A549 treated with Mapracorat at 1 μM for 4 hours (cell line): ENCODE measurements at places on chromosomes 11 and 22. TPM values are rescaled to one million over a fixed set of nuclear protein-coding genes. Genes with fewer than 3 reads are reported as not detected.

Gene TBC1D22A
- 9.1 to 10.4 TPM (median 9.4 TPM) in 5 replicates for total RNA-seq

Gene F2
- 1.7 to 2.4 TPM (median 2.1 TPM) in 5 replicates for total RNA-seq

Gene PPFIBP2
- 9.2 to 12.4 TPM (median 11.0 TPM) in 5 replicates for total RNA-seq

Gene C22orf31
- not detected in 5 replicates for total RNA-seq

Gene GGTLC2
- not detected in 5 replicates for total RNA-seq

Gene BRSK2
- 4.5 to 7.8 TPM (median 6.3 TPM) in 5 replicates for total RNA-seq

Gene MEI1
- total RNA-seq = not detected in 5 replicates

Gene MB
- 5.6 to 8.5 TPM (median 7.5 TPM) in 5 replicates for total RNA-seq

Gene MUC6
- 0.01 to 0.02 TPM in 2 of 5 replicates, not detected in the others for total RNA-seq

Gene C11orf16
- total RNA-seq = not detected in 5 replicates

Gene ANO1
- total RNA-seq = 1.6 to 2.4 TPM (median 2.2 TPM) in 5 replicates

Gene FOLR1
- not detected in 5 replicates for total RNA-seq

Gene DGAT2
- total RNA-seq = 1.2 to 2.2 TPM (median 2.0 TPM) in 5 replicates

Gene BACE1
- 8.5 to 10.3 TPM (median 10.1 TPM) in 5 replicates for total RNA-seq

Gene HOATZ
- not detected in 5 replicates for total RNA-seq

Gene FAM83F
- total RNA-seq = not detected in 5 replicates

Gene CDC42BPG
- total RNA-seq = 0.93 to 2.0 TPM (median 1.5 TPM) in 5 replicates

Gene SCN4B
- 0.02 to 0.05 TPM (median 0.03 TPM) in 3 of 5 replicates, not detected in the others for total RNA-seq

Gene BTBD18
- total RNA-seq = not detected in 5 replicates

Gene IL18
- 92.0 to 106 TPM (median 103 TPM) in 5 replicates for total RNA-seq

Gene RAB36
- 7.0 to 8.4 TPM (median 7.8 TPM) in 5 replicates for total RNA-seq

Gene OPCML
- total RNA-seq = not detected in 5 replicates

Gene OR52N4
- total RNA-seq = not detected in 5 replicates

Gene THOC5
- 27.3 to 34.6 TPM (median 32.0 TPM) in 5 replicates for total RNA-seq

Gene BACE1-AS
- 1.3 to 2.7 TPM (median 2.1 TPM) in 5 replicates for total RNA-seq

Gene MRGPRE
- not detected in 5 replicates for total RNA-seq

Gene ETS1
- 28.6 to 36.1 TPM (median 31.2 TPM) in 5 replicates for total RNA-seq

Gene MYO18B
- total RNA-seq = 0.02 to 0.09 TPM (median 0.03 TPM) in 5 replicates

Gene MYH9
- total RNA-seq = 156 to 170 TPM (median 162 TPM) in 5 replicates

Gene RHOG
- total RNA-seq = 99.6 to 113 TPM (median 111 TPM) in 5 replicates

Gene SLC5A12
- not detected in 5 replicates for total RNA-seq

Gene OR8G1
- total RNA-seq = not detected in 5 replicates

Gene FAT3
- 0.19 to 0.62 TPM (median 0.26 TPM) in 5 replicates for total RNA-seq

Gene AIFM3
- total RNA-seq = 1.7 to 4.4 TPM (median 3.0 TPM) in 5 replicates

Gene BTG4
- total RNA-seq = 0.21 to 0.26 TPM in 2 of 5 replicates, not detected in the others

Gene MYEOV
- 101 to 124 TPM (median 121 TPM) in 5 replicates for total RNA-seq

Gene NCF4
- 0.12 TPM in 1 of 5 replicates, not detected in the others for total RNA-seq

Gene SNX32
- total RNA-seq = 0.09 TPM in 1 of 5 replicates, not detected in the others

Gene IL10RA
- total RNA-seq = 0.06 to 0.21 TPM (median 0.06 TPM) in 3 of 5 replicates, not detected in the others

Gene ZC3H12C
- total RNA-seq = 6.6 to 10.5 TPM (median 9.2 TPM) in 5 replicates

Gene TYR
- not detected in 5 replicates for total RNA-seq

Gene SERPIND1
- total RNA-seq = 0.07 TPM in 1 of 5 replicates, not detected in the others

Gene CARD18
- total RNA-seq = not detected in 5 replicates

Gene MS4A3
- not detected in 5 replicates for total RNA-seq

Gene NOX4
- not detected in 5 replicates for total RNA-seq

Gene RASD2
- 0.63 to 0.78 TPM (median 0.67 TPM) in 5 replicates for total RNA-seq

Gene SLCO2B1
- 2.9 to 3.9 TPM (median 3.5 TPM) in 5 replicates for total RNA-seq

Gene OR6A2
- total RNA-seq = not detected in 5 replicates

Gene ISX
- not detected in 5 replicates for total RNA-seq
